NCI-H2081 treated with DMSO at 0.1 percent for 48 hours (cell line): ENCODE measurements at places on chromosomes 3 and 15.

GRCh38 chr3:139689708-139690228 is 12.0 kb upstream of the NMNAT3 start:
- peak; percentile 74 for DNase-seq

GRCh38 chr15:80970018-80970657 is 19.5 kb downstream of the MESD start:
- peak; percentile 37 for DNase-seq

DNA sequence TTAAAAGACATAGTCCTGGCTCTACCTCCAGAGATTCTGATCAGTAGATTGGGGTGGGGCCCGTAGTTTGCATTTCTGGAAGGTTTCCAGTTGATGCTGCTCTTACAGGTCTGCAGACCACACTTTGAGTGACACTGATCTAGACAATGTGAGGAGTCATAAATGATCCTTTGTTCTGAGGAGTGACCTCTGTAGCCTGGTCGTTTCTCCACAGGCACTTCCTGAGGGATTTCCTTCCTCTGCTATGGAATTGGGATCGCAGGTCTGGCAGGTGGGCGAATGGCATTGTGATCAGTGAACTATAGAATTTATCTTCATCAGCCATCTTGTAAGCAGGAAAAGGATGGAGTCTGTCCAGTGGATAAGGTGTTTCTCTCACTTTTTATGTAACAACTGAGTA is 5.5 kb downstream of the GFM1 start:
- DNase-seq = no peak

GRCh38 chr3:177515786-177516157 is 318.5 kb upstream of the TBL1XR1 start:
- no peak for DNase-seq

DNA sequence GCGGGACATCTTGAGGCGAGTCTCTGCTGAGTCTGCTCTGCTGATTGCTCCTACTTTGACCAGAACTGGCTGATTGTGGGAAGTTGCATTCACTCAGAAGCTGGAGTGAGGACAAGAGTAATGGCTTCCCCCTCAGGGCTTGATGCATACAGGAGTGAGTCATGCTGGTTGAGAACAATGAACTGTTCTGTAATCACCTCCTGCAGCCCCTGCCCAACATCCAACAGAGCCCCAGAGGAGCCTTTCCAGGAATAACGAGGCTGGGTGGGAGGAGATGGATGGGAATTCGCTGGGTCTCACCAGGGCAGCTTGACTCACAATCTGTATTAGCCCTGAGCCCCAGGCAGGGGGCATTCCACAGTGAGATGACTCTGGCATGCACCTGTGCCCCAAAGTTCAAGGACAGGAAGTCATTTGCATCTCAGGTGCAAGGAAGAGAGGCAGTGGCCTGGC is 85.0 kb downstream of the RAB11A start:
- DNase-seq = peak; percentile 28

- DNase-seq = no peak
Observed at GRCh38 chr3:111326144-111326995, 215.6 kb upstream of the CD96 start.

DNA sequence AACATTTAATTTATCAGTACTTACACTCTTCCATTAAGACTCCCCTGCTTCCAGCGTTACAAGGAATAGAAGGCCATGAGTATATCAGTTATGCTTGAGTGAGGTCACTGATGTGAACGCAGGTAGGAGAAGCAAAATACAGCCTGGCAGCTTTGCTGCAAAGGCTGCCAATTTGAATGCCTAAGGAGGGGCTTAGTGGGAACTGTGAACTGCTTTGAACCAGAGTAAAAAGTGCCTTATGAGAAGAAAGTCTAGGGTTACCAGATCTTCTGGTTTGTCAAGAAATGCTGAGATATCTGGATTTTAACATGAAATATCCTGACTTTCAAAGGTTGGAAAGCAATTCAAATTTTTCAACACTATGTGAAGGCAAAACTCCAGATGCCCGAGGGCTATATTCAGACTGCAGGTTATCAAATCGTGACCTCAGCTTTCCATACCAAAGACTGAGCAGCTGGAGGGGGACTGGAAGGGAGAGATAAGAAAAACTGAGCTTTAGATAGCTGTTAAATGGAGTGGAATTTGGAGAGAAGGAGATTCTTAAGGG is 446.3 kb upstream of the NECTIN3 start:
- no peak for DNase-seq

- DNase-seq = no peak
Observed at GRCh38 chr15:67196672-67197363, 57.6 kb downstream of the AAGAB start.

DNA sequence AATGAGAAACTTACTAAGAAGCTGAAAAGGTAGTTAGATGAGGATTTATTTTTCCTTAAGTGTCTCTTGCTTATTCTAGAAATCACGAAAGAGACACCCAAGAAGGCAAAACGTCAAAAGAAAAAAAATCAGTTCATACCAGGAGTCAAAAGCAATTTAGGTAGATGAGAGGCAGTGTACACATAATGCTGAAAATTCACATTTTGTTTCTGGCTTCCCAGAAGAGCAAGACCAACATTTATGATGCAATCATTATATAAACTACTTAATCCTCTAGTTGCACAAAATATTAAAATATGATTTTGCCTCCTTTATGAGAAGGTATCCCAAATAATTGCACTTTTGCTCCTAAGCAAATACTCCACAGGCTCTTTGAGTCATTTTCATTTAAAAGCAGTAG is 228.0 kb downstream of the FMN1 start:
- no peak for DNase-seq

DNA sequence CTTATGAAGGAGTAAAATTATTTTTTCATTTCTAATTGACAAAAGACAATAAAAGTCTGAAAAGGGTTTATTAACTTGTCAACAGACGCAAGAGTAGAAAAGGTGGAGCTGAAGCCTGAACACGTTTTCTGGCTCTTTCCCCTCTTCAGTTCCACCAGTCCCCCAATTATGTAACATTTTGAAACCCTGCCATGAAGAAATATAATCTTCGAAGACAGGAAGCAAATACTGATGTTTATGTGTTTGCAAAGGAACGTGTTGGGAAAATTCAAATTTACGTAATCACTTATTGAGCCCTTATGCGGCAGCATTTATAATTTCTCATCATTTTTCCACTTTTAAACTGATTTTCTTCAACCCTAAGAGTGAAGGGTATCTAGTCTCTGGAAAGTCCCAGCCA is 767 bp downstream of the AP3S2 start:
- DNase-seq = no peak

- DNase-seq = no peak
Observed at GRCh38 chr15:98009169-98009568, 48.7 kb downstream of the ARRDC4 start.

DNA sequence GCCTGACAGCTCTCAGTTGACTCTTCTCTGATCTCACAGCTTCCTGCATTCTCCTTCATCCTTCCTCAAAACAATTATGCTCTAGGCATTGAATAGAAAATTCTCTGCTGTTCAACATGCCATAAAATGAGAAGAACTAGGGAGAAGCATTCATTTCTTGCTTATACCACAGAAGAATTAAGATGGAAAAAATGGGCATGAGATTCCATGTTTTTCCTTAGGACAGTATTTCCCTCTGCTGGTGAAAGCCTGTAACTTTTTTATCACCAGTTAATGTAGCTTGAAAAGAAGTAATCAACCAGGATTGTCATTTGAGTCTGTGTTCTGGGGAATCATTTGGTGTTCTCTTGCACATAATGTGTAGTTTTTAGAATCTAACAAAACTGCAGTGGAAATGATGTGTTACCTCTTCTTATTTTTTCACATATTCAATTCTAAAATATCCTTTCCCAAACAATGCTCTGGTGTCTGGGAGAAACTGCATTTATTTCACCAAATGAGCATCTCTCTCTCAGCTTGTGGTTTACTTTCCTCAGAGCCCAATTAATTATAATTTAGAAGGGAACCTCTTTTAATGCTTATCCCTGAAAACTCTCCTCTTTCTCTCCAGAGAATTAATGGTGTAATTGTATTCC is 92.8 kb upstream of the DCBLD2 start:
- DNase-seq = peak; percentile 3

GRCh38 chr3:128366136-128366535 is 100.6 kb downstream of the DNAJB8 start:
- no peak for DNase-seq
